Glomerular endothelial cell (primary cell): ENCODE measurements at places on chromosomes 2 and 18. TPM values are rescaled to one million over a fixed set of nuclear protein-coding genes. Genes with fewer than 3 reads are reported as not detected.

GRCh38 chr2:107337209-107337898 lies 451.4 kb upstream of the ST6GAL2 start:
- DNase-seq: no peak

- DNase-seq: no peak
These were observed 65.7 kb upstream of the NCKAP5 start for GRCh38 chr2:133633881-133634409.

- no peak for DNase-seq
These were observed 1224.8 kb downstream of the SUCLG1 start for GRCh38 chr2:83234246-83234645.

DNA sequence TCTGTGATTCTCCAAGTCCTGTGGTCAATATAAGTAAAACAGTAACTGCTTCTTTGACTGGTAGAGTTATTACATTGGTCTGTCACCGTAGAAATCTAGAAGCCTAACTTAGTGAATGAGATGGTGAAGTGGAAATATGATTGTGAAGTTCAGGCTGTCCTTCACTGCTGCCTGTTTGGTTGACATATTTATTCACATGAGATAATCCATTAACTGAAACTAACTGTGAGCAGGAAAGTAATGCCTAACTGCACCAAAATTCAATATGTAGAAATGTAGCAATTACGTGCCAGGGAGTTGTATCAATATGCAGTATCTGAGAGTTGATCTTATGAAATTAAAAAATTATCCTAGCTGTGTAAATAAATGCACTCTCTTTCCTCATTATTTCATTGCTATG lies 147.7 kb upstream of the APCDD1 start:
- DNase-seq: no peak

GRCh38 chr2:177315364-177315763 lies 50.8 kb upstream of the NFE2L2 start:
- no peak for DNase-seq

GRCh38 chr2:37507051-37507410 lies 162.6 kb downstream of the QPCT start:
- no peak for DNase-seq

DNA sequence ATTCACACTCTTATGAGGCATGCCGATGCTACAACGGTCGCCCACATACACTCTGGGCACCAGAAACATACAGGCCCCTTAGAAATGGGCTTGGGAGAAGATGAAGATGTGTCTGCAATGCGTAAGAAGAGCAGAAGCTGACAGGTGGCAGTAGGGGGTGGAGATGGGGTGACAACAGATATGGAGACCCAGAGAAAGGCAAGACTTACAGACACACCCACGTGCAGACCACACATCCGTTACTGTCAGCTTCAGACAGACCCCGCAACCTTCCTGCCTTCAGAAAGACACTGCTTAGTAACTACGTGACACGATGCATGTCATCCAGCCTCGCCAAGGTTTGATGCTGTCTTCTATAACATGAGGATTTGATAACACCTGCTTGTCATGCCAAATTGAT lies 89.5 kb downstream of the ZFP36L2 start:
- DNase-seq: no peak

DNA sequence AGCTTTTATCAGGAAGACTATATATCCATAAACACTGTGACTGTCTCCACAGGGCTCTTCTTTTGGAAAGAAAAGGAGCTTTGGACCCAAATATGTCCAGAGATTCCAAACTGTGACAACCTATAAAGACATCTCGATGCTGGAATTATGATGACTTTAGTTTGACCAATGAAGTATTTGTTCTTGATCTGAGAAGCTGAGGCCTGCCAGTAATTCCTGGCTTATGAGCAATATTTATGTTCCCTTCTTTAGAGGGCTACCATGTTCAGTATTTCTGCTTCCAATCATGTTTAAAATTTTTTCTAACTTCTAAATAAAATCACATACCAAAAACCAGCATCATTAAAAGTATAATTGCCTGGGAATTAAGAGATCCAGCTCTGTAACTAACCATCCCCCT lies 41.1 kb downstream of the FEZ2 start:
- DNase-seq: no peak

DNA sequence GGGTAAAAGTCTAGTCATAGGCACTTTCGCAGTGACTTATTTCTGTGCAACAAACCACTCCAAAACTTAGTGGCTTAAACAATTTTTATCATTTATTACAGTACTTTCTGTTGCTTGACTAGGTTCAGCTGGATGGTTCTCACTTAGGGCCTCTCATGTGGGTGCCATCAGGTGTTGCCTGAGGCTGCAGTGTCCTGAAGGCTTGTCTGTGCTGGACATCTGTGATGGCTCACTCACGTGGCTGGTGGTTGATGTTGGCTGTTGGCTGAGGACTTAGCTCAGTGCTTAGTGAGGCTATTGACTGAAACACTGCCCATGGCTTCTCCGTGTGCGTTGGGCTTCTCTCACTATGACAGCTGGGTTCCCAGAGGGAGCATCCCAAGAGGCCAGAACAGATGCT lies 81.4 kb upstream of the GCFC2 start:
- DNase-seq: no peak

- DNase-seq: no peak
These were observed 188.7 kb downstream of the STK39 start for GRCh38 chr2:168058675-168059074.

- DNase-seq: no peak
These were observed 18.5 kb upstream of the BOD1L2 start for GRCh38 chr18:57128220-57128932.

MARCO gene
- total RNA-seq: not detected in 2 replicates

ANKRD62 gene
- not detected in 2 replicates for total RNA-seq
